Pons (tissue), 1 donor: ENCODE measurements at places on chromosomes 6 and 20.

DNA sequence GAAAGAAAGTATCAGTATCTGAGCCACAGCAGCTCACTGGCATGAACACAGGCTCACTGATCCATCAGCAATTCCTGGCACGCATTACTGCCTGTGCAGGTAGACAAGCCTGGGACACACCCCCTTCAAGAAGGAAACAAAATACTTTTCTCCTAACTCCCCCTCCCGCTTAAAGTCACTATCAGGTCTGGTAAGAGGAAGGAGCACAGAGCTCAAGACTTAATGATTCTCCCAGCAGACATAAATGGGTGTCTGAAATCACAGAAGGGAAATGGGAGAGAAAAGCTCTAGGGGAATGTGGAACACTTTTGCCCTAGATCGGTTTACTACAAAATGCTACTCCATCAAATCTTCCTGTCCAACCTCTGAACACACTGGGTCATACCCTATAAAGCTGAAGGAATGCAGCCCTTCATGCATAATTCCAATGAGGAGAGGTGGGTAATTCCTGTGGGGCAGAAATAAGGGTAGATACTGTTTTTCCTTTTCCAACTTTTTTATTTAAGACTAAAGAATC is at the start of gene ADGRF1:
Gene ADGRF1, minus strand, starts transcription at position 58 of the 517 bp plus-strand sequence. CDS start 13,271 bp downstream, outside the sequence.
- no peak for DNase-seq

GRCh38 chr20:41969656-41970055 is 351.5 kb upstream of the CHD6 start:
- DNase-seq: no peak

DNA sequence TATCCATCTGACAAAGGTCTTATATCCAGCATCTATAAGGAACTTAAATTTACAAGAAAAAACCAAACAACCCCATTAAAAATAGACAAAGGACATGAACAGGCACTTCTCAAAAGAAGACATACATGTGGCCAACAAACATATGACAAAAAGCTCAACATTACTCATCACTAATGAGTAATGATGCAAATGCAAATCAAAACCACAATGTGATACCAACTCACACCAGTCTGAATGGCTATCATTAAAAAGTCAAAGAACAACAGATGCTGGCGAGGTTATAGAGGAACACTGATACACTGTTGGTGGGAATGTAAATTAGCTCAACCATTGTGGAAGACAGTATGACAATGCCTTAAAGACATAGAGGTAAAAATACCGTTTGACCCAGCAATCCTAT is 13.9 kb downstream of the MACROD2 start:
- no peak for DNase-seq

- no peak for DNase-seq
Measured at GRCh38 chr20:1334761-1335160, 5.8 kb upstream of the SDCBP2 start.

DNA sequence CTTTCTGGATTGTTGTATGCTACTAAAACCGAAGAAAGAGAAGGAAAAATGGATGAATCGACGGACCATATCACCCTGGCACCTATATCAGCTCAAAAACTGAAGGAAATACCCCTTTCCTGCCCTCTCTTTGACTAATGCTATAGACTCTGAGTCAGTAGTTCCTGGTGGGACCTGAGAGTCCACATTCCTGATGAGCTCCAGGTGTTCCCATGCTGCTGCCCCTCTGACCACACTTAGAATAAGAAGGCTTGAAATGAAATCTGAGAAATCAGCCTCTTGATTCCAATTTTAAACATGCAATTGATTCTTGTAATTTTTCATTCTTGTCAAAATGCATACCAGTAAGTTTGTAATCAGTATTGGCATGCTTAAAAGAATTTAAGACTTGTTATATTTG is 75.2 kb downstream of the PRL start:
- no peak for DNase-seq

- DNase-seq: no peak
Measured at GRCh38 chr20:1526310-1526709, 31.2 kb downstream of the SIRPD start.

DNA sequence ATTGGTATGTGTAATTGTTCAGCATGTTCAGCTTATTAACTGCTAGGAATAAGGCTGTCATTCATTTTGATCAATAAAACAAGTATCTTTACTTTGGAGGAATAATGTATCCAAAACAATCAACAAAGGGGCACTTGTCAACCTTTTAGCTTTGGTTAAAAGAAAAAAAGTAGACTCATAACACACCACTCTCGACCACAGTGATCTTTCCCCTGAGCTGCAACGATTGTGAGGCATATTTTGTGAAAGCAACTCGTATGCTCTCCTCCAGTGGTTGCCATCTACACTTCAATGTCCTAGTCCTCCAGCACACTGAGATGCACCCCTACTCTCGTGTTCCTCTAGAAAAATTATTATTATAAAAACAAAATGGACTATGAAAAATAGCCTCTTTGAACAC is 60.1 kb upstream of the PDE7B start:
- DNase-seq: no peak

GRCh38 chr6:5231289-5231688 is 29.5 kb downstream of the LYRM4 start:
- DNase-seq: no peak

- DNase-seq: no peak
Measured at GRCh38 chr6:5282191-5282623, 20.9 kb downstream of the FARS2 start.

GRCh38 chr6:82072751-82073150 is 174.8 kb downstream of the IBTK start:
- DNase-seq: no peak

DNA sequence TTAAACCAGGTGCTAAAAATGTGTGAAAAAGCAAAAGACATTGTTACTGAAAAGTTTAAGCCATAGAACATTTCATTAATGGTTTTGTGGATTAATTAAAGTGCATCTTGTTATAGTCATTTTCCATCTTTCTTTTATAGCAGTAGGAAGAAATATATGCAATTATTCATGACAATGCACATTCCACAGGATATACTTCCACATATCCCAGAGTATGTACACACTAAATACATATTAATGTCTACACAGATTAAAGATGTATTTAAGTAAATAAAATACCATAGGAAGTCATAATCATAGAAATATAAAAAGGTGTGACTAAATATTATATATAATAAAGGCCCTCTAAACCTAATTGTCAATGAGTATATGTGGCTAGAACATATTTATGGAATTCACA is 578.8 kb downstream of the PHF3 start:
- DNase-seq: no peak

- no peak for DNase-seq
Measured at GRCh38 chr6:125904871-125905270, 51.7 kb upstream of the HINT3 start.

- DNase-seq: no peak
Measured at GRCh38 chr20:3932681-3933080, 43.5 kb downstream of the PANK2 start.

GRCh38 chr6:139482287-139482686 is 107.8 kb upstream of the CITED2 start:
- DNase-seq: no peak

GRCh38 chr6:47169785-47170616 is 127.9 kb upstream of the ADGRF1 start:
- DNase-seq: peak; percentile 29

DNA sequence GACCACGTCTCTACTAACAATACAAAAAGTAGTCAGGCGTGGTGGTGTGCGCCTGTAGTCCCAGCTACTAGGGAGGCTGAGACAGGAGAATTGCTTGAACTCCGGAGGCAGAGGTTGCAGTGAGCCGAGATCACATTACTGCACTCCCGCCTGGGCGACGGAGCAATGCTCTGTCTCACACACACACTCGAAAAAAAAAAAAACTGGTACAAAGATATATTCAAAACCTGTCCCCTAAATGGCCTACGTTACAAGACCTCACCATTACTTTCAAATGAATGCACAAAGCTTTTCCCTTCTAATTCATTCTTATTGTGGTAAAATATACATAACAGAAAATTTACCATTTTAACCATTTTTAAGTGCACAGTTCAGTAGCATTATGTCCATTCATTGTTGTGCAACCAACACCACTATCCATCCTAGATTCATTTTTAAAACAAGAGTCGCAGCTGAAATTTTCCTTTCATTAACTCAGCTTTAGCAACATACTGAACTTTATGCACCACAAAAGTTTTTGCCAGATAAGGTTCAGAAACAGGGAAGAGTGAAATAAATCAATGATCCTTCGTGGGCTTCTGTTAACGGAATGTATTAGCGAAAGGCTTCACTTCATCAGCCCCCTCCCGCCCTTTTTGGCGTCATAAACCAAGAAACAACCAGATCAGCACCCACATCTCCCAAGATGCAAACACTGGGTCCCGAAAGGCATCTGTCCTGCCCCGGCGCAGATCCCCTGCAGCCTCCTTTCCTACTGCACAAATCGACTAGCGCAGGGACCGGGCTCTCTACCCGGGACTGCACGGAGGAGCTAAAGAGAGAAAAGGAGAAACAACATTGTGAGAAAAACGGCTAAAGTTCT is 825 bp upstream of the FAM135A start:
- no peak for DNase-seq

- DNase-seq: no peak
Measured at GRCh38 chr6:116492331-116493067, 18.9 kb upstream of the CALHM5 start.

- no peak for DNase-seq
Measured at GRCh38 chr20:43894491-43894890, 20.2 kb upstream of the TOX2 start.

DNA sequence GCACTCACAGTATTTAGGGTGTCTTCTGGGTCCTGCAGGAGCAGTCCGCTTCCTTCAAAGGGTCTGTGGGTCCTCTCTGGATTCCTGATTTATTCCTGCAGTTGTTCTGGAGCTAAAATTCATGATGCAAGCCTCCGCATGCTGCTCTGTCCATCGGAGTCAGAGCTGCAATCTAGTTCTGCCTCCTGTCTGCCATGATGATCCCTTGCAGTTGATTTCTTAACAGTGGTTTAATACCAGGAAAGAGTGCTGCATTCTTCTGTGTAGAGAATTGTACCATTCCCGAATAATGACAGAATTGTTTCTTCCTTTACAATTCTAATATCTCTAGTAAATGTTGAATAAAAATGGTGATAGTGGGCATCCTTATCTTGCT is 72.0 kb upstream of the B3GAT2 start:
- DNase-seq: no peak

GRCh38 chr6:45930420-45931040 is 85.1 kb downstream of the CLIC5 start:
- DNase-seq: peak; percentile 57

DNA sequence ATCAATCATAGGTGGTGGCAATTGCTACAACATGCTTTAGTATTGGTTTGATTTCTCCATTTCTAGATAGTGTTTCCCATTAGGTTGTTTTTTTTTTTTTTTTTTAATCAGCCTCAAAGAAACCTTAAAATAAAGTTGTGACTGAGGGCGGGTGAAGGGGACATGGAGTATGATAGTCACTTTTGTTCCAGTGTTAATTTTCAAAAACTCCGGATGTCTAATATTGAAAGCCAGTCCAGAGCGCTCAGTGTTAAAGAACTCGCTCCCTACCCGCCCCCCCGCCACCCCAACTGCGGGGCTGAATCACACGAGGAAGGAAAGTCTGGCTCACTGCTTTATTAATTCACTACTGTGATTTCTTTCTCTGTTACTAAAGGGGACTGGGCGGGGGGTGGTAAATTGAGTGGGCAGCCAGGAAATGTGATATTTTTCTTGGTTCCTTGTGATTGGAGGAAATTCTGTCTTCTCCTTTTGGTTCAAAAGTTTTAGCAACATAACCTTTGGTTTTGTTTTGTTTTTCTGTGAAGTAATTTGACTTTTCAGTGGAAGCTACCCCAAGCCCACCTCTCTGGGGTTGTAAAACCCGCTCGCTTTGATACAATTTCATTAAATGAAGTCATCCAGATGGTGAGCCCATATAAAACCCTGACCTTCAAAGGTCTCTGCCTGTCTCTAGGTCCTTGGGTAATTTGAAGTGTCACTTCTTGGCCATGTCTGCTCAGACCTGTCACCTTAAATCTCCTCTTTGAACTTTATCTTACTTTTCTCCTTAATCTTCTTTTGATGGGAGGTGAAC is 38.0 kb downstream of the TNFAIP3 start:
- no peak for DNase-seq

DNA sequence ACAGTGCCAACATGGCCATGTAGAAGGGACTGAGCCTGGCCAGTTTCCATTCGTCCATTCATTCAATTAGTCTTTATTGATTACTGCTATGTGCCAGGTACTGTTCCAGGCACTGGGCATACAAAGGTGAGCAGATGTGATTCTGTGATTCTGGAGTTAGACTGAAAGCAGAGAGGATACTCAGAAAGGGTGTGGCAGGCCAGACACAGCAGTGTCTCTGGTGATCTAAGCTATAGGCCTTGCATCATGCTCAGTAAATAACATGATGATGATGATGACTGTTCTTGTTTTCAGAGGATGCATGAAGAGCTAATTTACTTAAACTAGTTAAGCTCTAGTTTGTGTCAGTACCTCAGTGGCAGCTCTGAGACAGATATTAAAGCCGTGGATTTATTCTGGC is 31.4 kb upstream of the FUCA2 start:
- DNase-seq: no peak

DNA sequence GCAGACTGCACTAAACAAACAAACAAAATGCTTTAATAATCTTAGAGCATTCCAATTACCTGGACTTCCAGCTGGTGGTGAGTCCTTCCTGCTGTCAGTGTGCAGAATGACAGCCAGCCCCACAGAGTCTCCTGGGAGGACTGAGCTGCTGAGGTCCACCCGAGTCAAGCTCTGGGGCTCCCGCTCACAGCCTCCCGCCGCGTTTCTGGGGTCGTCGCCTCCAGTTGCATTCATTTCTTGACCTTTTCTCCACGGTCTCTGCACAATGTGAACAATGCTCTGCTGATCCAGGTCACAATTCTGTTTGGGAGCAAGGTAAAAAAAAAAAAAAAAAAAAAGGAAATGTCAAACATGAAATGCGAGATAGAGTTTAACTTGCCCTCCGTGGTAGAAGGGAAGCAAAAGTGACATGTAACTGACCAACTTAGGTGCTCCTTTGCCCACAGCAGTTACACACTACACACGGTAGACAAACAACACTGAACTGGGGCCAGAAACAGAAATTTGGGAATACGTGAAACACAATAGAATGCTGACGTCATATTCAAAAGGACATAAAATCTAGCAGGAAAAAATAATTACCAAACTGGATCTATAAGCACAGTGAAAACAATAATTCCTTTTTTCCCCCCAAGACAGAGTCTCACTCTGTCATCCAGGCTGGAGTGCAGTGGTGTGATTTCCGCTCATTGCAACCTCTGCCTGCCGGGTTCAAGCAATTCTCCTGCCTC is 464.9 kb downstream of the PRKN start:
- no peak for DNase-seq

GRCh38 chr6:20565342-20565741 is 31.1 kb downstream of the CDKAL1 start:
- DNase-seq: no peak

- no peak for DNase-seq
Measured at GRCh38 chr6:56536536-56536935, 106.2 kb downstream of the DST start.

GRCh38 chr6:163720460-163721235 is 306.1 kb downstream of the QKI start:
- DNase-seq: no peak
